ENCODE measurements at places on chromosomes 5 and 9.

- DNase-seq, result no peak
These were observed 8.5 kb upstream of the CCDC187 start for GRCh38 chr9:136312436-136312835.

- DNase-seq, result no peak
These were observed 201.9 kb upstream of the ANKRD55 start for GRCh38 chr5:56434986-56435385.

- no peak for DNase-seq
These were observed 513.9 kb downstream of the ZNF608 start for GRCh38 chr5:124232515-124232914.

DNA sequence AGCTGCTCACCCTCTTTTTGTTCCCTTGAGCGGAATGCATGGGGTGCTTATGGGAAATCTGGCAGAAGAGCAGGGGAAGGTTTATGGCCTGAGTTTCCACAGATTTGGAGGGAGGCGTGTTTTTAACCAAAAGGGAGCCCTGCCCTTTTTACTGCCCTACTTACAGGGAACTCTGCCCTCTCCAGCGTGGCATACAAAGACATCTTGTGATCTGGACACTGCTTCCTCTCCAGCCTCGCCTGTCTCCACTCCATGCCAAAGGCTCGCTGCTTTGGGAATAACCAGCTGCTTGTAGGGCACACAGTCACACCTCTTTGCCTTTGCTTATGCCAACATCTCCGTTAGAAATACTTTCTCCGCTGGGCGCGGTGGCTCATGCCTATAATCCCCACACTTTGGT is 314.2 kb downstream of the ARHGAP26 start:
- no peak for DNase-seq

- DNase-seq, result no peak
These were observed 183.8 kb upstream of the CD180 start for GRCh38 chr5:67380431-67380830.

DNA sequence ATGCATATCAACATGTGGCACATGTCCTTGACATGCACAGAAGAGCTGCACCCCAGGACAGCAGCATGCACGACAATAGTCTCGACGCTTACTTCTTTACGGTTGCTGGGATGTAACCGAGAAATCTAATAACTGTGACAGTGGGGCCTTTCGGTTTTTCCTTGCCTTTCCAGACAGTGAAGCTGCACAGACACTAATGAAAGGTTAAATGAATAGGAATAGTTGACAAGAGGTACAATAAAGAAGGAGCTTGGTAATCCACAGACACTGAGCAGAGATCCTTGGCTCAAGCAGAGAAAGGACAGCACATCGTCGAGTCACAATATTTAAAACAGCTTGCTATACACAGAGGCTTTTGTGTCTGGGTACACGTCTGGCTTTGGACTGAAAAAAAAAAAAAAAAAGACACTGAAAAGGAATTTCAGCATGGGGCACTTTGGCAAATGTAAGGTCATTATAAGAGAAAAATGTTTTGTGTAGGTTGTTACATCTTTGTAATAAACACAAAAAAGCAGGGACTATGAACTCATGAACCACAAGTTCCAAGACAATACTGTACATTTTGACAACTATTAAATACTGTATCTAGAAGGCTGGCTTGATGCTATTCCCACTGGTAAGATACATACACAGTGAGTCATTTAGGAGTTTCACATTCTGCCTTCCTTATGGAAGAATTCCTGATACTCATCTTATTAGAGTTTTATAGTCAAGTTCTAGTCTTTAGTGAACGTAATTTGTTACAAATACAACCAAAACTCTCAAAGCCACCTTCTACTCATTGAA is 5.6 kb downstream of the BNC2 start:
- DNase-seq, result no peak

DNA sequence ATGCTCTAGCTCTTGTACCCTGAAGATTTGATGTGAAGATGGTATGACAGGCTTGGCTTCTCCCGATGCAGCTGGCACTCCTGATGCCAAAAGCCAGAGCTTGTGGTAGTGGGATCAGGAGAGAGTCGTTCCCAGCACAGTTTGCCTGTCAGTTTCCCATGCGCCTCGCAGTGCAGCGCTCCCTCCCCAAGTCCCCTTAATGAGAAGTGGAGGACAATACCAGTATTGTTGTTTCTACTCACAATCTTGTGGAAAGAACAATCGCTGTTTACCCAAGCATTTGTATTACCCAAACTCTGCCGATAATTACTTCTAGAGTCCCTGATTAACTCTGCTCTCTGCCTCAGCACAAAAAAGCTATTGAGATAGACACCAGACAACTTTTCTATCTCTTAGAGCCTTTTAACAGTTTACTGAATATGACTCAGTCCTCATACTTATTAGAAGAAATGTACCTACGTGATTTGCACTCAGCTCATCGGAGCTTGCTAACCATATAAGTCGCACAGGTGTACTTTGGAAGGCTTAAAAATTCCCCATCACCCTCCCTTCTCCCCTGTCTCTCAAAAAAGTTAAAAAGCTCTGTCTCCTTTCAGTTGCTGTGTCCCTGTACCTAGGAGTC is 283.2 kb upstream of the TMEM161B start:
- DNase-seq, result no peak

DNA sequence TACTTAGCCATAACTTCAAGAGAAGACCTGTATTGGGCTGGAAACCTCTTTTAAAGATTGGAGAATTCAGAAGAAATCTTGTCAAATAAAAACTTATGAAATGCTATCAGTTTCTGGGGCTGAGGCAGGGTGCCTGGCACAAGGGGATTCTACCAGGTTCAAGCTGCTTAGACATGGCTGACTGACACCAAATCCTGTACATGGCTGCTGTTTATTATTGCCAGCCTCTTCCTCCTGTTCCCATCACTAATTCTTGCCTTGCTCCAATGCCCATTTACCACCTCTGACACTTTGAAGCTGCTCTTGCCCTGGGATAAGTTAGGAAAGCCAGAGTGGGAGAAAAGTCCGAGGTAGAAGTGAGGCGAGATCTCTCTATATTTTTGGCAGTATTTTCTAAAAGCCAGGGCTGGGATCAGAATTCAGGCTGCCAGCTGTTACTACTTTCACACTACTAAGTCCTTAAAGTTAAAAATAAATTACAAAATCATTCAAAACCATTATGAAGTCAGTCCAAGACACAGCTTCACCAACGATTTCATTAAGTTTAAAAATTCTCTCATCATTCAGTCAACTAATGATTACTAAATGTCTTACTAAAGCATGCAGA is 66.3 kb upstream of the TNFAIP8 start:
- no peak for DNase-seq

- no peak for DNase-seq
These were observed 4.1 kb downstream of the KIF4B start for GRCh38 chr5:155017610-155018009.

GRCh38 chr9:115900698-115901097 is 252.9 kb upstream of the PAPPA start:
- no peak for DNase-seq

- DNase-seq, result no peak
These were observed 101.1 kb downstream of the LMNB1 start for GRCh38 chr5:126878085-126878484.

GRCh38 chr9:78618735-78619134 is 321.8 kb downstream of the PSAT1 start:
- no peak for DNase-seq

DNA sequence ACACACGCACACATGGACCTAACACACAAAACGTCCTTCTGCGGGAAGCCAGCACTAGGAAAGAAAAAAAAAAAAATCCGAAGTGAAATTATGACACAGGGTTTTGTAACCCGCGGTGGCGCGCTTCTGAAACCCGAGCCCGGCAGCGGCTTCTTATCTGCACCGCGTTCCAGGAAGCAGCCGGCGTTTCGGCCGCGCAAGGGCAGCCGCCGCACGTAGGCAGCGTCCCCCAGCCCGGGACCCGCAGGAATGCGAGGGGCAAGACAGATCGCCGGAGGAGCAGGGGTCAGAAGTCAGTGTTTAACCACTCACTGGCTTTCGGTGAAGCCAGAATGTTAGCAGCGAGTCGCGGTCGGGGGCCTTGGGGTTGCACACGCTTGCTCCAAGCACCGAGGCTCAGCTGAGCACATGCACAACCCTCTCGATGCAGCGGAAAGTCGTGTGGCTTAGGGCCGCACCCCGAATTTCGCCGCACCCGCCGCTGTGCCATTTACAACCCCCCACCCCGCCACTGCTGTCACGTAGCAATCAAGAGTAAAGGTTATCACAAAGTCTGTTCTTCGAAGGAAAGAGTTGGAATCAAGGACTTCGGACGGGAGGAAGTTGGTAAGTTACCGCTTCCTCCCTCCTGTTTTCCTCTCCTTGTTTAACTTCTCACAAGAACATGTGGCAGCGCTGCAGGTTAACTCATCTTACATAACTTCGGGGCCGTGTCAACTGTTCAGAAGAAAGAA is 167.9 kb downstream of the AUH start:
- peak; percentile 14 for DNase-seq

DNA sequence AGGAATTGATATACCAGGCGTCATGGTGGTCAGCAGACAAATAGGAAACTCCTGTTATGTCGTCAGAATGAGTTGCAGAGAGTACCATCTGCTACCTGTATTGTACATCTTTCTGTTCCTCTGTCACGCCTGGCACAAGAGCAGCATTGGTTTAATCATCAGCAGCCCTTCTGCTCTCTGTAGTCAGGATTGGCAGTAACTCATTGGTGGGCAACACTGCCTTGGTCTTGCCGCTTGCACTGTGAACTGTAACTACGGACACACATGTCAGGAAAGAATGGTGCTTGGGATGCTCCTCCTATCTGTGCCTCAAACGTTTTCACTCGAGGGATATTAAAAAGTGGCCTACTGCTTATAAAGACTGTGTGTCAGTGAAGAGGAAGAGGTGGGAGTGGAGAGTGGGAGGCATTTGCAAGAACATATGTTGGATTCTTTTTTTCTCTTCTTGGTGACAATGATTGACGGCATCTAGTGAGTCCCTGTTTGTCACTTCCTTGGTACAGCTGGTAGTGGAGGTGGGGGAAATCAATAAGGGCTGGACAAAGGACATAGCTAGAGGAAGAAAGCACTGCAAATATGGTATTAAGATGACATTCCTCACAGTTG is 76.6 kb downstream of the F2RL2 start:
- DNase-seq, result peak; percentile 29

DNA sequence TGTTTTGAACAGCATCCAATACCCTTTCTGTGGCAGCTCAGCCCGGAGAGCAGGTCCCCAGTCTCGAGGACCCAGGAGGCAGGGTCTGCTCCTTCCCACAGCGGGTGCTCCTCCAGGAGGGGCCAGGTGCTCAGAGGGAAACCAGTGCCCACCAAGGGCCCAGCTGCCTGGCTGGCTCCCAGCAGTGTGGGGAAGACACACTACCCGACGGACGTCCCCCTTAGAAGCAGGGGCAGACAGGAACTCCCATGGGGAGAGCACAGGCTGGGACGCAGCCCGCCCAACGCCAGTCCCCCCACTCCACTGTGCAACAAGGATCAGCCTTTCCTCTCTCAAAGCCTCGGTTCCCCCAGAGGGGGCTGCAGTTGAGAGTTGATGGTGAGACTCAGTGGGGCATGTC is 57.6 kb downstream of the ADAMTS2 start:
- DNase-seq, result no peak

GRCh38 chr5:169828385-169828784 is 151.9 kb downstream of the INSYN2B start:
- no peak for DNase-seq

DNA sequence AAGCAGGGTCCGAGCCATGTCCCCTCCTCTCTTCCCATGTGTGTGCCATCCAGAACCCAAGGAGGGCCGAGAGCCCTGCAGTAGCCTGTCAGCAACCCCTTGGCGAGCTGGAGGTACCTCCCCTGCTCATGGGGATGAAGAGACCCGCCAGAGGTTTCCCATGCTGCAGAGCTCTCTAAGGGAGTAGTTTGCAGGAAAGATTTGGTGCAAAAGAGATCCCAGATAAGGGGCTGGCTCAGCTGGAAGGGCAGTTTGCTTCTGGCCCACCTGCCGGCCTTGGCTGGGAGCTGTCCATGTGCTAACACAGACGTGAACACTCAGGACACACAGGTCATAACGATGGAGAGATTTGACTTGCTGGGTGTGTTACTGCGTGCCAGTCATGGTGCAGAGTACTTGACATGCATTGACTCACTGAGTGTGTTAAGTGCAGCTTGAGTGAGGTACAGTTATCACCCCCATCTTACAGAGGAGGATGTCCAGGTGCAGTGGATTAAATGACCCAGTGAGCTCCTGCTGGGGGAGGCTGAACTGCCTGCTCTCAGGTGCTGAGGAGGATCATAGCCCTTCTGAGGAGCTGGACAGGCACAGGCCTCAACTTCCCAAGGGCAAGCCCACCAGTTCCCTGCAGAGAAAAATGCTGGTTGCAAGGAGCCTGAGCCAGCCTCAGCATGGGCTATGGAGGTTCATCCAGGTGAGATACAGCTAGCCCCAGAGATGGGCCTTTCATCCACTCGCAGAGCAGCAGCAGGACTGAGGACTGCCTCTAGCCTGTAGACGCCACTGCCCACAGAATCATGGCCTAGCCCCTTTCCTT is 6.3 kb upstream of the SLC25A48 start:
- no peak for DNase-seq

- DNase-seq, result no peak
These were observed 131.1 kb downstream of the FOXD1 start for GRCh38 chr5:73317523-73317922.

DNA sequence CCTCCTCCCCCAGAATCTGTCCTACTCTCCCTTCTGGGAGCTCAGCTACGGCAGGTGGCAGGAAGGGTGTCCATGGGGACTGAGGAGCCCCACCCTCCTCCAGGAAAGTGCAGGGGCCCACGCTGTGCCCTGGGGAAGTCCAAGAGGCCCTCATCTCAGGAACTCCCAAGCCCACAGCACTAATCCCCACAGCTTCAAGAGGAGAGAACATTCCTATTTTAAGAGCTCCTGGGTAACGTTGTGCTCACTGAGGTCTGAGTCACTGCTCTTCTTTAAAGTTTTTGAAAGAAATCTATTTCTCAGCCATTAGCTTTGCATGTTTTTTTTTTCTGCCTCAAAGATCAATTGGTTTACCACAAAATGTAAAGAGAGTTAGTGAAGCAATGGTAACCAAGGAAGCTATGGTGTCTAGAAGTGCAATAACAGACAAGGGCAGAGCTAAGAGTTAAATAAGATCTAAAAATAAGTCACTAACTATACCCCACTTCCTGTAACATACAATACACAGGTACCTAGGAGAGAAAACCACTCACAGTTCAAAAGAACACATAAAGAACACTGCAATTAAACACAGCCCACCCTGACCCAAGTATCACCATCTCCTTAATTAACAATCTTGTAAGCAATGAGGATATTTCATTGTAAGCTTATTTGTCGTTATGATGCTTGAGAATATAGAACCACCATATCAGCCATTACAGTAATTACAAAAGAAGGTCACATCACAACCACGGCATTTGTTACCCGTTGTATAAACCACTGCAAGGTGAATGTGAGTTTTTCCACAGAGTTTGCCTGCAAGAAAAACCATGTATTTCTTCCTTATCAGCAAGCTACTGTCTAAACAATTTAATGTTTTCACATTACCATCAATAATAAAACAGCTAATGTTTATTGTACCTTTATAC is 382.3 kb upstream of the SLC30A5 start:
- DNase-seq, result no peak

DNA sequence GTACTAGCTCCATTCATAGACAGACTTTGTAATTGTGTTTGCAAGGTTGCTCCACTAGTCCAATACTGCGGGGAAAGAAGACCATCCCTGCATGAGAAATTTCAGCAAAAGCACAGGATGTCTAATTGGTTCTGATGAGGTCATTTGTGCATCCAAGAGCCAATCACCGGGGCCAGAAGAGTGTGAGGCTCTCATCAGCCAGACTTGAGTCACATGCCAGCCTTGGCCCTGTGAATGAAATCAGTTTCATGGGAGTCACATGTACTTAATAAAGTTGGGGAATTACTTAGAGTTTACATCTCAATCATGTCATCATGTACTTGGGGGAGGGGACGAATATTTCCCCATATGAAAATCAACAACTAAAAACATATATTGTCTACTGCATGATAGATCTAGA is 1236.0 kb downstream of the MAT2B start:
- no peak for DNase-seq
